ENCODE measurements at places on chromosomes 2 and 18.

GRCh38 chr2:221166292-221166691 is 405.8 kb downstream of the EPHA4 start:
- H3K4me3 ChIP-seq = no peak overlapping the region
- H3K27me3 ChIP-seq = no peaks in the 10 kb centered on the region
- no peak for DNase-seq
- no peaks in the 10 kb centered on the region for H3K36me3 ChIP-seq
- H3K27ac ChIP-seq = no peak overlapping the region

DNA sequence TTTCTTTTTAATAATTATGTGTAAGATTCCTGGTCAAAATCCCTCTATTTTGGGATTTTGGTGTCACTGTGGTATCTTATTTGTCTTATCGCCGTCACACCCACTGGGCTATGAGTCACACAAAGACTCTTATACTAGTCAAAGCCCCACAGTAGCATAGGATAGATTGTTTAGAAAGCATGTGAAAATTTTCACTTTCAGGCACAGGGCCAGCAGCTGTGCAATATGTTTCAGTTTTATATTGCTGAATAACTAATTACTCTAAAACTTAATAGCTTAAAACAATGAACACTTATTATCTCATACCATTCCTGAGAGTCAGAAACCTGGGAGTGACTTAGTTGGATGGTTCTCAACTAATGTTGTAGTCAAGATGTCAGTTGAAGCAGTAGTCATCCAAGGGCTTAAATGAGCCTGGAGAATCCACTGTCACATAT is 24.0 kb downstream of the CFAP210 start:
- no peak overlapping the region for H3K27ac ChIP-seq
- no peaks in the 10 kb centered on the region for H3K36me3 ChIP-seq
- no peak overlapping the region for H3K4me3 ChIP-seq
- DNase-seq = no peak
- no peaks in the 10 kb centered on the region for H3K4me1 ChIP-seq
- no peaks in the 10 kb centered on the region for H3K27me3 ChIP-seq

GRCh38 chr2:224596289-224596688 is 11.1 kb upstream of the CUL3 start:
- no peak for DNase-seq
- H3K4me3 ChIP-seq = no peak overlapping the region
- H3K27ac ChIP-seq = no peak overlapping the region
- no peaks in the 10 kb centered on the region for H3K4me1 ChIP-seq

GRCh38 chr18:54558609-54559585 is 32.1 kb upstream of the DYNAP start:
- H3K27ac ChIP-seq = no peak overlapping the region
- H3K36me3 ChIP-seq = peaks cover 31% of the 10 kb centered on the region
- no peaks in the 10 kb centered on the region for H3K27me3 ChIP-seq

DNA sequence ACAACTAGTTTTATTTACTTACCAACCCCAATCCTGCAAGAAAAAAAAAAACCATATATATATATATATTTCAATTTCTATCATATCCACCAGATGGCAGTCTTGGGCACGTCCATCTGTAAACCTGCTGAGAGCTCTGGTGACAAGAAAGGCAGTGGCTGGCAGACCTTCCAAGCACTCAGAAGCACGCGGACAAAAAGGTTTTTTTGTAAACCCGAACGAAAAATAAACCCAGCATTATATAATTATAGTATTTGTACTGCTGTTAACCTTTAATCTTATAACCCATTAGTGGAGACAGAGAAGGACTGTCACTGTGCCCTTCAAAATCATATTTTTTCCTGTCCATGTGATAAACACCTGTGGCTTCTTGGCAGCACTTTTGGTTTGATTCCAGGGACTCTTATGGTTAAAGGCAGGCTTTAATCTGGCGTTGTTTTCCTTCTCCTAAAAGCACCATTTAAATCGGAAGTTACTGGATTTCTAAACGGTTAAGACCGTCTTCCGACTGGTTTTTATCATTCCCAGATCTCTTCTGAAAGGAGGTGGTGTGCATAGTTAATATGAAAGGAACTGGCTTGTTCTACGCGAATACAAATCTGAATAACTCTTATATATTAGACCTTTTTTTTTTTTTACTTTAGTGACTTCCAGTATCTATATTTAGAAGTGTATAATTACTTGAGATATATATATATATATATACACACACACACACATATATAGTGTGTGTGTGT is 31.0 kb upstream of the SLC3A1 start:
- DNase-seq = peak; percentile 61
- no peak overlapping the region for H3K27ac ChIP-seq
- no peaks in the 10 kb centered on the region for H3K36me3 ChIP-seq
- H3K4me3 ChIP-seq = 0 out of 2 replicates have a peak overlapping the region, but pooled peaks have one; percentile 12
- no peaks in the 10 kb centered on the region for H3K27me3 ChIP-seq
- H3K4me1 ChIP-seq = peaks cover 2% of the 10 kb centered on the region

Data from H9 (cell line).